ENCODE measurements at places on chromosomes 11 and 22. TPM values are rescaled to one million over a fixed set of nuclear protein-coding genes. Genes with fewer than 3 reads are reported as not detected.

DNA sequence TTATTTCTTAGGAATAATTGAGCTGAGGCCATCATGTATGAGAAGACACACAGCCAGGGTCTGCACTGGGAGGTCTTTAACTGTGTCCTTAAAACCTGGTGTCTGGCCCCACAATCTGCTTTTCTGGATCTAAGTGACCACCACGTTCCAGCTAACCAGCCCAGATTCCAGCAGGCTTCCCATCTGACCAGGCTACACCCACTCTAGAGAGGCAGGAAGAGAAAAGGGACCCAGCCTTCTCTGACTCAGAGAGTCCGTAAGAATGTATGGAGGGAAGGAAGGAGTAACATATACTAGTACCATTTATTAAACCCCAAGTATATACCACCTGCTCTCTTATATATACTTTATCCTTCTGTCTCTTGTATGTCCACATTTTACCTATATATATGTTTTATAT is 80.1 kb downstream of the LDLRAD3 start:
- no peak for DNase-seq

FXYD2 gene
- 3.4 TPM for total RNA-seq

DNA sequence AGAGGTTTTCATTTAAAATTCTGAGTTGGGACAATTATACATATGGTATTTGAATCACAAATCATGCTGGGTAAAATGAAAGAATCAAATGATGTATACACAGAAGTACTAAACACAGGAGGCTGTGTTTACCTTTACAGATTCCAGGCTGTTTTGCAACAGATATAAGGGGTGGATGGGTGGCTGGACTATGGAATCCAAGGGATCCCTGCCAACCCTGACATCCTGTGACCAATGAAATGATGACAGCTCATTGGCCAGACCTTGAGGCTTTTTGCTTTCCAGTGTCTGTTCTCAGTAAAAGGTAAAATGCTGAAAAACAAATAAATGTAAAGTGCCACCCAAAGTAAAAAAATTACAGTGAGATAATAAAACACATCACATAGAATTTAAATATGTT is 3.3 kb upstream of the DDI1 start:
- DNase-seq, result no peak

DNA sequence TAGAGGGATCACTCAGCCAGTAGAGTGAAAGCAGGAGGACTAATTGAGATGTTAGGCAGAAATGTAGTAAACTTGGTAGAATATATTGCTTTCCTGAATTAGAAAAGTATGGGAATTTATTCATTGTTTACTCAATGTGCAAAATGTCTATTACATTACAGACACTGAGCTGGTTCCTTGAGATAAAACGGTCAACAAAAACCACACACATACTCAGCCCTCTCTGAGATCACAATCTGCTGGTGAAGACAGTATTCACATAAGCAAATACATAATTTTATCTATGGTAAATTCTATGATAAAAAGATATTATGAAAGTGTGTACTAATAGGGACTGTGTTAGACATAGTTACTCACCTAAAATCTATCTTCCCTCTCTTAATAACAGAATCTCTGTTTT is 833.5 kb downstream of the KCNA4 start:
- DNase-seq, result no peak

DNA sequence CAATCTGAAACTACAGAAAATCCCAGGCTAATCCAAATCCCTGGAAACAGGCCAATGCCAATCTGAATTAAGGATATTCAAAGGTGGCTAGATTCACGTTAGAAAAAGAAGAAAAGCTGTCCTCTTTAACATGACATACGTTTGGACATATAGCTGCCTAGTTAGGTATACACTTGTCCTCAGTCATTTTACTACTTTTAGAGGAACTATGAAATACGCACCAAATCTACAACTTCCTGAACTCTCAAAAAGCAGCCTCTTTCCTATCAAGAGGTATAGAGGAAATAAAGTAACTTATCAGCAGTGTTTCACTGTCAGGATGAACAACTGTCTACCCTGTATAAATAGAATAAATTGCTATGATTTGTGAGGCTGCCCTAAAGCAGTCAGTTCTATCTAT is 24.0 kb downstream of the KMT5B start:
- DNase-seq, result no peak

BTBD18 gene
- not detected for total RNA-seq

GRCh38 chr11:30565027-30565426 is 21.1 kb downstream of the MPPED2 start:
- DNase-seq, result no peak

PTPRCAP gene
- 109 TPM for total RNA-seq

SLC22A6 gene
- not detected for total RNA-seq

DNA sequence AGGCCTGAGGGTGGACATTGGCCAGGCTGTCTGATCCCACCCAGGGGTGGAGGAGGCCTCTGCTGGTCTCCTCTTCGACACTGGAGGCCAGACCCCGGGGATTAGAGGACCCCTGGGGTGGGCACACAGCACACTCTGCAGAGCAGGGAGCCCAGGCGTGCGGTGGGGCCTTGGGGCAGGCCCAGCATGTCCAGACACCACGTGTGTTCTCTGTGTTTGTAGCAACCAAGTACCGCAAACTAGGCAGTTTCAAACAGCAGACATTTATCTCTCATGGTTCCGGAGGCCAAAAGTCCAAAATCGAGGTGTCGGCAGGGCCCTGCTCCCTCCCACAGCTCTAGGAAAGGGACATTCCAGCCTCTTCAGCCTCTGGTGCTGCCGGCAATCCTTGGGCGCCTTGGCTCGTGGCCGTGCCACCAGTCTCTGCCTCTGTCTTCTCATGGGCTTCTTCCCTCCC is 1.5 kb downstream of the PANX2 start:
- no peak for DNase-seq

OR8D4 gene
- total RNA-seq, result not detected

ZNF214 gene
- not detected for total RNA-seq

FZD4 gene
- not detected for total RNA-seq

GRCh38 chr11:45461514-45461913 is 175.4 kb upstream of the SYT13 start:
- DNase-seq, result no peak

DNA sequence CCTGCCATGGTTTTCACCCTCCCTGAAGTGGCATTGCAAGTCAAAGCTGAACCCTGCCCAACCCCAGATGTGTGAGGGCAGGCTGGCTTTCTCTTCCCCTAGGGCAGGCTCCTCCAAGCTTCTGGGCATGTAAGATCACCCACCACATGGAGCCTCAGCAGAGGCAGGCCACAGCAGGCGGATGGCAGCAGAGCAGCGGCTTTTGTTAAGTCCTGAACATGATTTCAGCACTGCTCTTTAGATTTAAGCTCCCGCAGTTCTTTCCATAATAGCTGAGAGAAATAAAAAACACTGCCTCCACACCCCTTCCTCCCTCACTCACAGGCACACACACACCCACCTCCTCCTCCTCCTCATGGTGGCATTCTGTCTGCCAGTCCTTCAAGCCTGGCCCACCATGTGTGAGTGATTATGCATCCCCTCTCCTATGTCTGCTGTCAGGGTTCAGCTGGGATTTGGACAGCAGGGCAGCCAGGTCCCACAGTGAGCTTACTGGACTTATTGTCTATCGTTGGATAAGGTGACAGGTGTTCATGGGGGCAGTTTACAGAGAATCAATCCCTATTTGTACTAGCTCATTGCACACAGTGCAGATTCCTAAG is 5.0 kb upstream of the NTM start:
- DNase-seq, result no peak

DNA sequence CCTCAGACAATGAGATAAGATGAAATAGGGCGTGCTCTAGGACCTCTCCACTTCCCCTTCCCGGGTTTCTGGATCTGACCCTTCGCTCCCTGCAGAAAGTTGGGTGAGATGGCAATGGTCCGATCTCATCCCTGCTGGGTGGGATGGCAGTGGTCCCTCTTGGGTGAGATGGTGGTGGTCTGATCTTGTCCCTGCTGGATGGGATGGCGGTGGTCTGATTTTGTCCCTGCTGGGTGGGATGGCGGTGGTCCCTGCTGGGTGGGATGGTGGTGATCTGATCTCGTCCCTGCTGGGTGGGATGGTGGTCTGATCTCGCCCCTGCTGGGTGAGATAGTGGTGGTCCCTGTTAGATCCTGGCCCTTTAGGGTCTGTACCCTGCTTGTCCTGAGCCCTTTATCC is 21.3 kb downstream of the ST14 start:
- no peak for DNase-seq

PHLDA2 gene
- total RNA-seq, result 28.0 TPM

DNA sequence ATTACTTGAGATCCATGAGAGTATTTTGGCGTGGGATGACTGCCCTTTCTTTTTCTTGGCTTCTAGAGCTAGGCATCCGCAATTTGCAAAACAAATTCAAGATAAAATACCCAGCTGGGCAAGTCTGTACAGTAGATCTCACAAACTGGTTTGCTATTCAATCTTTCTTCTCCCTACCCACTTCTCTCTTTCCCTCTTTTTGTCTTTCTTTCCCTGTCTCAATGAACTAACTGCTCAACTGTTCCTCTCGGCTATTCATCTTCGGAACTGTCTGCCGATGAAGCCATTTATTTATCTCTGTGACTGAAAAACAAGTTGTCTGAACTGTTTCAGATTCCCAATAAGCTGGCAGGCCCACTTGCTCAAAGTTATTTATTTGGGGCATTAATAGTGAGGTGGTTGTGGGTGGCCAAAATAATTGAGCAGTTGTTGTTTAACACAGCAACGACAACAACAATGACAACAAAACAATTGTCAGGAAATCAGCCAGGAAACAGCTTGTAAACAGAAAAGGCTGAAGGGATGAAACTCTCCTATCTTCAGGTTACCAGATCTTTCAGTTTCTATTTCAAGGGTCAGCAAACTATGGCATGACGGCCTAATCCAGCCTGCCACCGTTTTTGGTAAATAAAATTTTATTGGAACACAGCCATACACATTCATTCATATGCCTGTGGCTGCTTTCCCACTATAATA is 76.0 kb upstream of the MTMR2 start:
- DNase-seq, result no peak

DNA sequence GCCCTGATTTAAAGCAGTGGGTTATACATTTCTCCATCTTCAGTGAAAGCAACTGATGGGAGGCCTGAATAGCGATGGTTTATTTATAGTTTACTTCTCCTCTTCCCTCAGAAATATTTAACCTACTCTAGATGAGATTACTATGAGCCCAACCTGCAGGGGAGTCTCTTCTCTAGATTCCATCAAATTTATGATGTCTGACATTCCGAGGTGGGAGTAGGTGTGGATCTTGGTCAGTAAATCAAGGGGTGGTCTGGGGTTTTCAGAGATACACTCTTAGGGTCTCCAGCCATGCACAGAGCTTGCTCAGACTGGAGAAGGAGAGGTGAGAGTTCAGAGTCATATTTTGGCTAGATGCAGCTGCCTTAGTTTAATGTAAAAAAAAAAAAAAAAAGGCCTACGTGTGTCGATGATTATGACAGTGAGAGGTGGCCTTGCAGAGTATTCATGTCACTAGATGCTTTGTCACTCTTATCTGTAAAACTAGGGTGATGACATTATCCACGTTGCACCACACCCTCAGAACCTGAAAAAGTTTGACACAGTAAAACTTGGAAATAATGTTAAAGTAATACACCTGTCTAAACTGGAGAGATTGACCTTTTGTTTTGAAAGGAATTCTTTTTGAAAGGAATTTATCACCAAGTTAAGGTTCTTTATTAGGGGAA is 81.2 kb downstream of the EXT2 start:
- no peak for DNase-seq

TRIM48 gene
- total RNA-seq, result not detected

DNA sequence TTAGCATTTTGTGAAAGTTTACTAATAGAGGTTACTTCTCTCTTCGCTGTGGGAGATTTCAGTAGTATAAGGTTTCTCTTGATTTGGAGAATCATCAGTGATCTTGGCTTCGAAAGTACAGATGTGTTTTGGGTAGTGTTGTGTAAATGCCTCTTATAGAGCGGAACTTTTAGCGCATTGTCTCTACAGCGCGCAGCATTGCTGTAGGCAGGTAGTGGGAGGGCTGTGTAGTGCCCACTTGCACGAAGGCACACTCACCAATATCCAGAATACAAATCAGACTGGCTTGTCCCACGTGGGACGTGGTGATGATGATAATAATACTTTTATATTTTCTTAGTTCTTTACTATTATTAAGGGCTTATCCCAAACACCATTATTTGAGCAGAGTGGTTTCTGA is 51.4 kb downstream of the FAM83F start:
- DNase-seq, result no peak

ZNF215 gene
- total RNA-seq, result 1.8 TPM

DNA sequence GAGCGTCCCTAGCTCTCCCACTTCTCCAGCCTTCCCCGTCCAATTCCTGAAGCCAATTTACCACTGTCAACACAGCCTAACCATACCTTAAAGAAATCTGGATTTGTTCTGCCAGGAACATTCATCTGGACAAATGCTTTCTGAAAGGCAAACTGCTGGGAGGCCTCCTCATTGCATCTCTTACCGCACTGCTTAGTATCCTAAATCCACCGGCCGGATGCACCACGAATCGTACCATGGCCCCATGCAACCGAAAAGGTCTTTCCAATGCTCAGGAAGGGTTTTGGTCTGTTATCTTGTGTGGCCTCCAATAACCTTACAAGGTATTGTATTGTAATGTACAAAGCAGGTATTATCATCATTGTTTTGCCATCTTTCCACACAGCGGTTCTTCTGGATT is 57.6 kb downstream of the MYH9 start:
- no peak for DNase-seq

SLC22A8 gene
- total RNA-seq, result not detected

BRSK2 gene
- total RNA-seq, result 0.36 TPM

DNA sequence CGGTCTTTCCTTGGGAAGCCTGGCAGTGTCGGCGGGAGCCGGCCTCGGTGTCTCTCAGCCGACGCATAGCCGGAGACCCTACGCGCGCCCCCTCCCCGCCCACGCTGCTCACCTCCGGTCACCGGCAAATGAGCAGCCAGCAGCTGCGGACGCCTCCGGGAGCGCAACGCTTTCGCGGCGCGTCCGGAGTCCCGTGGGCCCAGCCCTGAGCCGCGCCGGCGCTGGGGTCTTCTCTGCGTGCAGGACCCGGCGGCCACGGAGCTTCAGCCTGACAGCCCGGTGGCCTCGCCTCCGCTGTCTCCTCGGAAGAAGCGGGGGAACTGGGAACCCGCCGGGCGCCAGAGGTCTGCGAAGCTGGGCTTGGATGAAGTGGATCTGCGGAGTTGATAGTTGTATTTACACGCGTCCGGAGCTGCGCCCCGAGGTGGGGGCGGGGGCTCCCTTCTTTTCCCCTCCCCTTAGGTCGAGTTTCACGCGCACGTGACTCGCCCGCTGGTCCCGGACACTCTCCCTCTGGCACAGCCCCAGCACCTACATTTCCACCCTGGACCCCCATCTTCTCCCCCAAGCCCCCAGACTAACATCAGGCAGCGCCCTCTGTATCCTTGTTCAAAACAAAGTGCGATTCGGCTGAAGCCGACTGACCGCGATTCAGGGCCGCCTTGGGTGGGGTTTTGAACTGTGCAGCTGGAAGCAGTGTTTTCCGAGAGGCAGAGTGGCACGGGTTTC is at the start of gene SLC43A1:
Gene SLC43A1, minus strand, starts transcription at position 371 of the 729 bp plus-strand sequence. CDS start 1,591 bp downstream, outside the sequence.
- peak; percentile 9 for DNase-seq

BATF2 gene
- not detected for total RNA-seq

PHOX2A gene
- not detected for total RNA-seq

CAPRIN1 gene
- 285 TPM for total RNA-seq

- DNase-seq, result peak; percentile 35
These were observed 8.7 kb downstream of the PTH start for GRCh38 chr11:13486926-13487660.
